Glutamatergic neuron (in vitro differentiated cells): ENCODE measurements at places on chromosomes 12 and 14.
A peak's percentile ranks its signal among the peaks of the same experiment; 100 is the strongest.

- no peak overlapping the region for H3K27ac ChIP-seq
- H3K36me3 ChIP-seq = no peaks in the 10 kb centered on the region
- no peaks in the 10 kb centered on the region for H3K4me1 ChIP-seq
- H3K4me3 ChIP-seq = no peak overlapping the region
- no peaks in the 10 kb centered on the region for H3K27me3 ChIP-seq
Observed at GRCh38 chr14:52305014-52305413, 9.1 kb upstream of the PTGER2 start.

GRCh38 chr14:92400579-92401444, 77.8 kb downstream of the SLC24A4 start:
- no peak for DNase-seq
- no peak overlapping the region for H3K4me3 ChIP-seq
- no peak overlapping the region for H3K27ac ChIP-seq
- peaks cover 4% of the 10 kb centered on the region for H3K27me3 ChIP-seq
- H3K4me1 ChIP-seq = peaks cover 23% of the 10 kb centered on the region

DNA sequence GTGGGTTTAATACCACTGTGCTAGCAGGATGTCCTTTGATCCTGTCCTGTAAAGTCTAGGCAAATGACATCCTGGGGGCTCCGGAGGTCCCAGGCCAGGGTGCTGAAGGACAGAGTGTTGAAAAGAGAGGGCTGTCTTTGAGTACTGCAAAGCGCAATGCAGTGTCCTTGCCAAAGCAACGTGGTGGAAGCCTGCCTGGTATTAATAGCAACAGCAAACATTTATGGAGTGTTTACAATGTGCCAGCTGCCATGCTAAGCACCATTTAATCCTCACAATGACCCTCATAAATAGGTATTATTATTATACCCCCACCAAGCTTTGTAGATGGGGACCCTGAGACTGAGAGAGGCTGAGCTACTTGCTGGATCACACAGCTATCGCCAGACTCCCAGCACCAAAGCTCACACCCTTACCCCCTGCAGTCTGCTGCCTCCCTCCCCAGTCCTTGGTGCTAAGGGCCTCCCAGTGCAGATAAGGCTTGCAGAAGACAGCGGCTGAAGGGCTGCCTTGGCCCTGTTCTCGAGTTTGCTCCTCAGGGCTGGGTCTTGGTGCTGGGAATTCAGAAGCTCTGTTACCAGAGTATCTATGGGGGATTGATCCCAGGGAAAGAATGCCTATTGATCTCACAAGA, 427.7 kb downstream of the FUT8 start:
- H3K36me3 ChIP-seq = no peaks in the 10 kb centered on the region
- no peak overlapping the region for H3K27ac ChIP-seq
- H3K4me1 ChIP-seq = no peaks in the 10 kb centered on the region
- peaks cover 5% of the 10 kb centered on the region for H3K27me3 ChIP-seq
- DNase-seq = no peak
- H3K4me3 ChIP-seq = no peak overlapping the region

DNA sequence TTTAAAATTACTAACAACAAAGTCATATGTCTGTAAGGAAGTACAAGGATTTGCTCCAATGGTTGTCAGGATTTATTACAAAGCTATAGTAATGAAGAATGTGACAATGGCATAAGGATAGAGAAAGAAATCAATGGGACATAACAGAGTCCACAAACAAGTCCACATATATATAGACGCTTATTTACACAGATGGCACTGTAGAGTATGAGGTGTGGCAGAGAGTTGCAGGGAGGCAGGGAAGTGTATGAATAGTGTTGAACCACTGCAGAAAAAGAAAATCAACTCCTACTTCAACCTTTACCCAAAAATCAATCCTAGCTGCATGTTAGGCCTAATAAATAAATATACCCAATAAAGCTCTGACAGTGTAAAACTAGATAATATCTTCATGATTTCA, 21.3 kb downstream of the SOS2 start:
- H3K36me3 ChIP-seq = no peaks in the 10 kb centered on the region
- H3K27me3 ChIP-seq = no peaks in the 10 kb centered on the region
- H3K4me3 ChIP-seq = no peak overlapping the region
- H3K4me1 ChIP-seq = peaks cover under 1% of the 10 kb centered on the region

DNA sequence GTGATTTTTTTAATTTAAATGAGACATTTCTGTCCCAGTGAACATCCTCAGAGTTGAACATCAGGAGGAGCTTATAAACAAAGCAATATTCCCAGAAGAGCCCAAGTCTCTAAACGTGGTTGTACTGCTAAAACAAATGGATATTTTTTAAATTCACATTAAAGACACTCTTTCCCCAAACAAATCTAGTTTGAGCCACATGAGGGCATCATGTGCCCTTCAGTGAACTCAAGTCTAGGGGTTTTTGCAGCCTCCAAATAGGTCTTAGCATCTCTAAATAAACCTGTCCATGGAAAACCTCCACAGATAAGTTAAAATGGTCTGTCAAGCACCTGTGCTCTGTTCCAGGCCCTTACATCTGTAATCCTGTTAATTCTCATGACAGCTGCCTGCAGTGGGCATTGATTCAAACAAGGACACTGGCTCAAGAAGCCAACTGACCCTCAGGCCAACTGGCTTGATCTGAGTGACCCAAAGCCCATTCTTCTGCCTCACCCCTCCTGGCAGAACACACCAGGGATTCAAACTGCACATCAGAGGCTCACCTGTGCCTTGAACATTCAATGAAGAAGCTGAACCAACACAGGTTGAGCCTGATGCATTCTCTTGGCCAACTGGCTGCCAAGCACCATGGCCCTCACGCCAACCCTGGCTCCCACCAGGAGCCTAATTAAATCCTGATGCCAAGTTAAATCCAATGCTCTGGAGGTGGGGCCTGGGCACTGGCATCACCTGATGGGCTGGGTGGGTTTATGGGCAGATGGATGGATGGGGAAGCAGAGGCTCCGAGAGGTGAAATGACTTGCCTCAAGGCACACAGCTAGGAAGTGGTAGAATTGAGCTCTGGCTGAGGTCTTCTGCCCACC, 8.6 kb downstream of the ISCU start:
- no peak overlapping the region for H3K4me3 ChIP-seq
- no peak overlapping the region for H3K27ac ChIP-seq
- H3K36me3 ChIP-seq = no peaks in the 10 kb centered on the region

GRCh38 chr14:38108681-38109080, 99.0 kb upstream of the SSTR1 start:
- no peaks in the 10 kb centered on the region for H3K36me3 ChIP-seq
- H3K4me1 ChIP-seq = no peaks in the 10 kb centered on the region
- H3K27ac ChIP-seq = no peak overlapping the region
- no peak overlapping the region for H3K4me3 ChIP-seq

DNA sequence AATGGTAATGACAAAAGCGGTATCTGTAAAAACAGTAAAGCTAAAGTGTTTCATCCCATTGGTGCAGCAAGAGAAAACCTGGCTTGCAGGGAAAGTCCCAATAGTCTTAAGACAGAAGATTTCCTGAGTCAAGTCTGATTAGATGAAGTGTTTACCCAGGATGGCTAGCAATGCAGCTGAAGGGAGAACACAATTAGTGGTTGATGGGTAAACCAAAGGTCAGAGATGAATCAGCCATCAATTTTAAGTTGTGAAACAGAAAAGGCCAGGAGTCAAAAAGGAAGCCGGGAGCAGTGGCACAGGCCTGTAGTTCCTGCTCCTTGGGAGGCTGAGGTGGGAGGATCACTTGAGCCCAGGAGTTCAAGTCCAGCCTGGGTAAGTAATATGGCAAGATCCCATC, 52.6 kb downstream of the SEC23A start:
- peaks cover 5% of the 10 kb centered on the region for H3K36me3 ChIP-seq
- no peaks in the 10 kb centered on the region for H3K4me1 ChIP-seq
- no peak overlapping the region for H3K4me3 ChIP-seq
- peaks cover 2% of the 10 kb centered on the region for H3K27me3 ChIP-seq
- H3K27ac ChIP-seq = no peak overlapping the region
- DNase-seq = no peak

DNA sequence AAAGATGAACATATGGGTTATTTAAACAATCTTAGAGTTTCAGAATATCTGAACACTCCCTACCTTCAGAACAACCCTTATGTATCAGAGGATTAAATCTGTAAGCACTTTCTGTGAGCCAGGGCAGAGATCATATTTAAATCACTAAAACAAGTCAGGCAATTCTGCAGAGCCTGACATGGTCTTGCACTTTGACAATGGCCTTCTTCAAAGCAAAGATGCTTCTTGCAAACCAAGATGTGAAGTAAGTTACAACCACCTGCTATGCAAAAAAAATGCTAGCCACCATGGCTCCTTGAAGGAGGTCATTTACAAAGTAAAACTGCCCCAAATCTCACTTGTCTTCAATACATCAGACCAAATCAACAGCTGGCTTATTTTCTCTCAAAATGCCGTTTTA, 3.2 kb downstream of the PPP1CC start:
- peak overlapping the region; percentile 93 for H3K4me3 ChIP-seq
- H3K27me3 ChIP-seq = peaks cover 17% of the 10 kb centered on the region

GRCh38 chr12:109110988-109111495, 5.3 kb upstream of the ACACB start:
- peak overlapping the region; percentile 58 for H3K4me3 ChIP-seq
- DNase-seq = peak; percentile 79
- H3K27me3 ChIP-seq = peaks cover 3% of the 10 kb centered on the region
- no peaks in the 10 kb centered on the region for H3K36me3 ChIP-seq

- H3K27ac ChIP-seq = no peak overlapping the region
- no peaks in the 10 kb centered on the region for H3K4me1 ChIP-seq
- H3K36me3 ChIP-seq = no peaks in the 10 kb centered on the region
- peak; percentile 2 for DNase-seq
Observed at GRCh38 chr12:34404377-34405285, 382.3 kb downstream of the ALG10 start.

GRCh38 chr12:45336331-45336730, 120.4 kb downstream of the ANO6 start:
- H3K4me3 ChIP-seq = no peak overlapping the region
- H3K4me1 ChIP-seq = no peaks in the 10 kb centered on the region
- no peak overlapping the region for H3K27ac ChIP-seq
- no peaks in the 10 kb centered on the region for H3K36me3 ChIP-seq
- no peak for DNase-seq

- H3K36me3 ChIP-seq = peaks cover 10% of the 10 kb centered on the region
- H3K4me3 ChIP-seq = no peak overlapping the region
- no peak for DNase-seq
- H3K27ac ChIP-seq = no peak overlapping the region
- H3K27me3 ChIP-seq = no peaks in the 10 kb centered on the region
Observed at GRCh38 chr12:131735153-131735456, 24.2 kb downstream of the SFSWAP start.

GRCh38 chr12:4717806-4718205, 2.4 kb upstream of the GALNT8 start:
- peaks cover 25% of the 10 kb centered on the region for H3K4me1 ChIP-seq
- H3K4me3 ChIP-seq = no peak overlapping the region
- H3K27ac ChIP-seq = no peak overlapping the region
- no peaks in the 10 kb centered on the region for H3K36me3 ChIP-seq
- DNase-seq = no peak

DNA sequence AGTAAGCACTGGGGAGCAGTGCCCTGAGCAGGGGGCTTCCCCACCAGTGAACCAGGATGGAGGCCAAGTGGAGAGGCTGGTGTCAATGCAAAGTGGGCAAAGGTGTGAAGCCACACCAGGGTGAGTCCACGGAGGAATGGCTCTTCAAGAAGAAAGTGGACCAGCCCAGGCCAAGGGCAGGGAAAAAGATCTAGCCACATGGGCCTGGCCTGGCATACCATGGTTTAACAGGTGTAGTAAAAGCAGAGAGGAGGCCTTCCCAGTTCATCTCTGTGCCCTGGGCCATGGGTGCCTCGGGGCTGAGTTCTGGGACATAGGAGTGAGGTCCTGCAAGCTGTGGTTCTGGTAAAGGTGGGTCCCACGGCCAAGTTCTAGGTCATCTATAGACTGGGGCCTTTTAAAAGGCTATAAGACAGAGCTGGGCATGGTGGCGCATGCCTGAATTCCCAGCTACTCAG, 153.4 kb downstream of the DPF3 start:
- peaks cover 17% of the 10 kb centered on the region for H3K4me1 ChIP-seq
- no peak for DNase-seq
- H3K27me3 ChIP-seq = no peaks in the 10 kb centered on the region

DNA sequence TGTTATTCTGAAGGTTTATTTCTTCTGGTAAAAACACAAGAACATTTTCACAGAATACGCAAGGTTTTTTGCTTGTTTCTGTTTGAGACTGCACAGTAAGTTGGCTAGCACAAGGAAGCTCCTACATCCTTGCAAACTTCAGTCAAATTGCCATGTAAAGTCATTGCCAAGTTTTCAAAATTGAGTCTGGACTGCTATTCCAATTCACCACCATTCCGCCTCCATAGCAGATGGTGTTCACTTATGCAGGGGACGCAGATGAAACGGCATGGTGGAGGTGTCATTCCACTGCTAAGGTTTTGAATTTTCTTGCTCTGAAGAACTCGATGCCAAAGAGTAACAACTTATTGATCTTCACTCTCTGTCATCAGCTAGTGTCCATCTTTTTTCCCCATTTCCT, 303.9 kb upstream of the SYT1 start:
- H3K4me3 ChIP-seq = peak overlapping the region; percentile 44
- H3K4me1 ChIP-seq = peaks cover 41% of the 10 kb centered on the region
- peak overlapping the region; percentile 85 for H3K27ac ChIP-seq
- no peaks in the 10 kb centered on the region for H3K27me3 ChIP-seq

DNA sequence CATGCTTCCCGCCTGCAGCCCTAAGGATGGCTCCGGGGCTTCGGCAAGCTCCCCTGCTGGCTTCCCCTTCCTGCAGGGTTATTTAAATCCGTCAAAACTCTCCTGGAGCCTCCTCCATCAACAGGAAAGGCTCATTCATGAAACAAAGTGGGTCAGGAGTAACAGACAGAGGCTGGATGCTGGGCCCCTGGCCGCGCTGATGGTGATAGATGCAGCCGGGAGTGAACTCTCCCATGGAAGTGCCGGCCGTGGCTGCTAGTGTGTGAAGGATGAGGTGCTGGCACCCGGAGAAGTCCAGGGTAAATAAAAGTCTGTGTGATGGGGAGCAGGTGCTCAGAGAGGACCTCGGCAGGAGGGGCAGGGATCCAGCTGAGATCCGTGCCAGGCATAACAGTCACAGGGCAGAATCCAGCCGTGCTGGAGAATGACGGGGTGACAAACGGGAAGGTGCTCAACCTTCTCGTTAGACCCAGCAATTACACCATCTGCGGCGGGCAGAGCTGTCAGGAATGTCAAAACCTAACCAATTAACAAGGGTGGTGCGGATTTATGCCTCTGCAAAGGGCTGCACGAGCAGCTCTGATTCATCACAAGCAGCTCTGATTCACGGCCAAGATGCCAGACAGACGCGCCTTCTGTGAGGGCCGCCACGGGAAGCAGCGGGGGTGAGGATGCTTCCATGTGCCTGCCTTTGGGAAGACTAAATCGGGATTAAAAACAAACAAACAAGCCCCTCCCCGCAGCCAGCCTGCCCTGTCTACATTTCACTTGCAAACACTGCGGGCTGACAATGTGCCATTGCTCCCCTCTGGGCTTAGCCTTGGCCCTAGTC, 55.6 kb downstream of the SYNE3 start:
- H3K36me3 ChIP-seq = no peaks in the 10 kb centered on the region
- no peak overlapping the region for H3K27ac ChIP-seq
- no peak overlapping the region for H3K4me3 ChIP-seq

- no peak overlapping the region for H3K4me3 ChIP-seq
- peaks cover 14% of the 10 kb centered on the region for H3K4me1 ChIP-seq
- no peak overlapping the region for H3K27ac ChIP-seq
- no peak for DNase-seq
- peaks cover under 1% of the 10 kb centered on the region for H3K27me3 ChIP-seq
Observed at GRCh38 chr12:18472304-18472703, 211.0 kb downstream of the PIK3C2G start.
